ENCODE measurements at places on chromosomes 5 and 9.

- DNase-seq = no peak
Observed at GRCh38 chr5:79050498-79050897, 19.0 kb downstream of the DMGDH start.

- DNase-seq = no peak
Observed at GRCh38 chr9:87886933-87887505, 4.3 kb downstream of the SPATA31E1 start.

- no peak for DNase-seq
Observed at GRCh38 chr5:83914199-83914598, 193.5 kb upstream of the HAPLN1 start.

- no peak for DNase-seq
Observed at GRCh38 chr5:113050721-113051382, 74.3 kb downstream of the DCP2 start.

DNA sequence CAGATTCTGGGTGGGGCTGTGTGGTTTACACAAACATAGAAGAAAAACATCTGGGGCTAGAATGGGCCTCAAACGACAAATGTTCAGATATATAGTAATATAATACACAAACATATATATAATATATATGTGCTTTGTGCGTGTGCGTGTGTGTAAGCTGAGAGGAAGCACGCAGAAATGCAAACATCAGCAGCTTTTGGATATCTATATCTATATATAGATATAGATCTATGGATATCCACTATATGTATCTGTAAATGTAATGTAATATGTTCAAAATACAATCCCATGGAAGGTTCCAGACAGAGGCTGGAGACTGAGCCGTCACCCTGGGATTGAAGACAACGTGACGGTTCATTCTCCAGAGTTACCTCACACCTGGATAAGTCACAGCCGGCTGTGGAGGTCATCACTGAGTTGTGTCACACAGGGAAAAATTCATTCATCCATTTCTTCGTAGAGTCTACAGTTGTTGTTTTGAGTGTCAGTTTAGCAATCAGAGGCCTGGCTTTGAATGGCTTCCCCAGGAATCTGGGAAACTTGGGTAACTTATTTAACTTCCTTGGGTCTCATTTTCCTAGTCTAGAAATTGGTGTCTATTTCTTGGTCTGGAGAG, 123.0 kb upstream of the CPEB4 start:
- DNase-seq = no peak

GRCh38 chr5:149834246-149834855, 104.2 kb downstream of the PPARGC1B start:
- DNase-seq = peak; percentile 75

GRCh38 chr9:112784020-112784785, 33.6 kb downstream of the SNX30 start:
- DNase-seq = peak; percentile 68

- peak; percentile 12 for DNase-seq
Observed at GRCh38 chr9:36486329-36486932, 86.3 kb upstream of the MELK start.

GRCh38 chr5:38023799-38024198, 184.0 kb upstream of the GDNF start:
- DNase-seq = no peak

DNA sequence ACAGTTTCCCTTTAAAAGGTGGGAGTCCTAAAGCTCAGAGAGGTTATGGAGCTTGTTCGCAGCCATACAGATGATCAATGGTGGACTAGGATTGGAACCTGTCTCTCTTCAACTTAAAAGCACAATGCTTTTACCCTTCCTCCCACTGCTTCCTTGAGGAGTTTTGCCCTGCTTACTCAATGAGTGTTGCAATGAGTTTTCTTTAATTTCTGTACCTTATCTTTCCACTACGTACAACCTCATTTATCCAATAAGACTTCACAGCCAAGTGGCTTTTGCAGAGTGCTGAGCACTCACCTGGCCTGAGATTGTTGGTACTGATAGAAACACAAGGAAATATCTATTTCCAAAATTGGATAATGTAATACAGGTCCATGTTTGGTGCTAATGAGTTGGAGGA, 64.7 kb upstream of the ANKRD55 start:
- DNase-seq = no peak

DNA sequence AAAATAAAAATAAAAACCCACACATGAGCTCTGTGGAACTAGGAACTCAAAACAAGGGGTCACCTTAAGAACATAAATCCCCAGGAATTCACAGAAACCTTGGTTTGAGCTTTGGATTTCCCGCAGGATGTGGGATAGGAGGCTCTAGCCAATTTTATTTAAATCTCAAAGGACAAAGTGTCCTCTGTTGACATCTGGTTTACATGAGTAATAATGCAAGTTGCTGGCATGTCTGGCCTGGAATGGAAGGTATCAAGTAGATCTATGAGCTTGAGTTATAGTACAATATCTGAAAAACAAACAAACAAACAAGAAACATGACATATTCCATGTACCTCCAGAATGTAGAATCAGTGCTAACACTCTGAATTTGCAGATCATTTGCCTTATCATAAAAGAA, 94.2 kb upstream of the SLIT3 start:
- no peak for DNase-seq

GRCh38 chr5:135448071-135448739, 1.1 kb upstream of the DCANP1 start:
- no peak for DNase-seq

DNA sequence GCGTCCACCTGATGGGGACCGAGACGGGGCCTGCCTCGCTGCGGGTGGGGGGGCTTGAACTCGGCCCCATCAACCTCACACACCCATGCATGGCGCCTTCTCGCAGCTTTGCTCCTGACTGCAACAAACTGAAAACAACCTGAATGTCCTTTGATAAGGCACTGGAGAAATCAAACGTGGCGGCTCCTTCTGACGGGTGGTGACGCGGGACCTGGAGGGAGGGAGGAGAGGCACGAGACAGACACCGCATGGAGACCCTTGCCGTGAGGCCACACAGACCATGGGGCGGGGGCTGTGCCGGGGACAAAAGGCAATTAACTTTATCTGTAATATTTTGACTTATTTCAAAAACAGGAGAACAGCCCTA, 48.6 kb downstream of the NACC2 start:
- DNase-seq = no peak

- no peak for DNase-seq
Observed at GRCh38 chr9:122392714-122393113, 21.9 kb downstream of the PTGS1 start.

GRCh38 chr9:82363198-82363597, 374.6 kb downstream of the SPATA31D1 start:
- peak; percentile 32 for DNase-seq

GRCh38 chr9:69470186-69470977, 145.4 kb downstream of the ENTREP1 start:
- no peak for DNase-seq

DNA sequence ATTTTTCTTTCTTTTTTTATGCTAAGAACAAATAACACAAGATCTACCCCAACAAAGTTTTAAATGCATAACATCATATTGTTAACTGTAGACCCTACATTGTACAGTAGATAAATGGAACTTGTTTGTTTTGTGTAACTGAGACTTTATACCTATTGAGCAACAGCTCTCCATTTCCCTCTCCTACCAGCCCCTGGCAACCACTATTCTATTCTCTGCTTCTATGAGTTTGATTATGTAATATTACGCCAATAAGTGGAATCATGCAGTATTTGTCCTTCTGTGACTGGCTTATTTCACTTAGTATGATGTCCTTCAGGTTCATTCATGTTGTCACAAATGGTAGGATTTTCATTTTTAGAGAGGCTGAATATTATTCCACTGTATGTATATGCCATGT, 308.2 kb upstream of the PRR16 start:
- DNase-seq = no peak

- DNase-seq = no peak
Observed at GRCh38 chr5:139215107-139215975, 17.2 kb upstream of the SIL1 start.

DNA sequence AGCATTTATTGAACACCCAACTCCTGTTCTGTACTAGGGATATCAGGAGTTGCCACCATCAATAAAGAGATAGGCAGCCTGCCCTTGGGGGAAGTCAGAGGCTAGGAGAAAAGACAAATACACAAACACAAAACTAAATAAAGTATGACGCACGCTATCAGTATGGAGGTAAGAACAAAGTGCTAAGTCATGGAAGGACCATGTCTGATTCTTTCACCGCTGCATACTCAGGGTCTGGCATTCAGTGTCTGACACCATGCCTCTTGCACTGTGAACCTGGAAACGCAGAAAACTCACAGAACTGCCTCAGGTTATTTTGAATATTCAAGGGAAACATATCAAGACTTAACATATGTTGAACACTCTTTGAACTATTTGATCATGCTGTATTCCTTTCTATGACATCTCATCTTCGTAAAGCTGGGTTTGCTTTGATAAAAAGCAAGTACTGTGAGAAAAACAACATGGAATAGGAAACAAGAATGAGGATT, 65.3 kb downstream of the ADAMTSL1 start:
- no peak for DNase-seq

DNA sequence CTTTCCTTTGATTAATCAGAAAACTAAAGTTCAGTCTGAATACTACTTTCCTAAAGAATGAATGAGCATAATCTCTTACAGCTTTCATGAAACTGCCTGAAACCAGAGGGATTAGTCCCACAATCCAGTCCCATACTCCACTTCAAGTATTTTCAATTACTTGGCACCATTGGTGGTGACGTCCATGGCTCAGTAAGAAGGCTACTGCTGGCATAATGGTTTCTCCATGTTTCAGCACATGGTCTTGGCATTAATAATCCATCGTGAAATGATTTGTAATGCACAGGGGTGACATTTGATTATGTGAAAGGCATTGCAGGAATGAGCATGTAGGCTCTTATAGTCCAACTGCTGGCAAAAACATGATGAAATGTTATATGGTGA, 23.4 kb downstream of the LIX1 start:
- no peak for DNase-seq

DNA sequence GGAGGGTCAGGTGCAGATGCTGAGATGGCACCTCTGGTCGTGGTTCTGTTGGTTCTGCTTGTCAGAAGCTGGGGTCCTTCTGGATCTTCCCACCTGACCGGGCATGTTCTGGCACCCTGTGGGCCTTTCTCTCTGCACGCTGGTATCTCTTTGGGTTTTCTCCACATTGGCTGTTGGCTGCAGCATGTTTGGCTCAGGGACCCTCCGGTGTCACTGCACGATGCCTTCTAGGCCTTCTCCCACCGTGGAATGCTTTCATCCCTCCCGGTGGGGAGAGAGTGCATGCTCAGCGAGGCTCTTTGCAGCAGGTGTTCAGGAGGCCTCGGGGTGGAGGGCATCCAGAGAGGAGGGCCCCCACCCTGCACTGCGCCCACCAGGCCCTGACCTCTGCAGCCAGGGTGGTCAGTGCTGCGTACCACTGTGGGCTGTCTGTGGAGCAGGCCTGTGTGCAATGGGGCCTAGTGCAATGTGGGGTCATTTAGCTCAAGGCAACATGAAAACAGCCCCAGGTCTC, 119.4 kb downstream of the WNK2 start:
- no peak for DNase-seq
